ENCODE measurements at places on chromosomes 16 and 17.

- no peak for DNase-seq
These were observed 224.7 kb downstream of the SNX29 start for GRCh38 chr16:12201216-12201615.

DNA sequence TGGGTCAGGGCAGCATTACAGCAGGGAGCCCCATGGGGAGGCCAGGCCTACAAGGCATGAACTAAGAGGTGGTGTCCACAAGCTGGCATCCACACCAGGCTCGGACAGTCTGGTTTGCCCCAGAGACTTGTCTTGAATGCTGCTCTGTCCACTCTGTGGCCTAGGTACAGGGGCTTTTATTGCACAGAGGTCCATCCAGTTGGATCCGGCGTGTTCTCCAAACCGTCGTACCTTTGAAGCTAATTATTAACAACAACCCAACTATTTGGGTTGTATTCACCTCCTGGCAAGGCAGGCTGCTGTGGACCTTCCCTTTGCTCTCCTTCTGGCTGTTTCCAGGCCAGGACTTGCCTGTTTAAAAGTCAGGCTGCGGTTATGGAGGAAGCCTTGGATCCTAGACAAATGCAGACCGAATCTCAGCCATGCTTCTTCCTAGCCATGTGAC lies 123.4 kb downstream of the CLEC16A start:
- no peak for DNase-seq

DNA sequence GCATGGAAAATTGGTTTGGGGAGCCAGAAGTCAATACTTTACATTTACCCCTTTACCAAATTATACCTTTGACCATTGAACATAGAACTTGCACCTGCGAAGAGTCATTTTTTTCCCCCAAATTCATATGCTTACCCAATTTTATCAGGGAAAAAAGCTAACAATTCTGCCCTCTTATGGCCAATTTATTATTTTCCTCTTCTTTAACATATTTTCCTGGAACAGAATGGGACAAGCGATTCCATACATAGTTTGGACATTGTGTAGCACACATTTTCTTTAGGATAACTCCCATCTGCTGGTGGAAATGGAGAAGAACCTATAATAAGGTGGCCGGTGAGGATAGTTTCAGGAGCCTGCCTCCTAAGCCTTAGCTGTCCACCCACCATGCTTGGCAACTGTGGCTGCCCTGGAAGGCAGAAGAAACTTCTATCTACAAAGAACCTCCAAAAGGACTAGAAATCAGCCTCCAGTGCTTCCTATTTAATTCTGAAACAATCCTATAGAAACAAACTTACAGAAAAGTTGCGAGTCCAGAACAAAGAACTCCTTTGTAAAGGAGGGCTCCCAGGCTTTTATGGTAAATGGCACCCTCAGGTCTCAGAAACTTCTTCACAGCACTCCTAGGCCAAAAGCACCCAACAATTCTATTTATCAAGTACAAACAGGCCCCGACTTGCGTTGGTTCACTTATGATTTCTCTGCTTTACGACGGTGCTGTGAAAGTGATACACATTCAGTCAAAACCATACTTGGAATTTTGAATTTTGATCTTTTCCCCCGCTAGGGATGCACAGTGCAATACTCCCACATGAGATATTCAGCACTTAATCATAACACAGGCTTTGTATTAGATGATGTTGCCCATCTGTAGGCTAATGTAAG lies 64.1 kb upstream of the CACNG4 start:
- no peak for DNase-seq

DNA sequence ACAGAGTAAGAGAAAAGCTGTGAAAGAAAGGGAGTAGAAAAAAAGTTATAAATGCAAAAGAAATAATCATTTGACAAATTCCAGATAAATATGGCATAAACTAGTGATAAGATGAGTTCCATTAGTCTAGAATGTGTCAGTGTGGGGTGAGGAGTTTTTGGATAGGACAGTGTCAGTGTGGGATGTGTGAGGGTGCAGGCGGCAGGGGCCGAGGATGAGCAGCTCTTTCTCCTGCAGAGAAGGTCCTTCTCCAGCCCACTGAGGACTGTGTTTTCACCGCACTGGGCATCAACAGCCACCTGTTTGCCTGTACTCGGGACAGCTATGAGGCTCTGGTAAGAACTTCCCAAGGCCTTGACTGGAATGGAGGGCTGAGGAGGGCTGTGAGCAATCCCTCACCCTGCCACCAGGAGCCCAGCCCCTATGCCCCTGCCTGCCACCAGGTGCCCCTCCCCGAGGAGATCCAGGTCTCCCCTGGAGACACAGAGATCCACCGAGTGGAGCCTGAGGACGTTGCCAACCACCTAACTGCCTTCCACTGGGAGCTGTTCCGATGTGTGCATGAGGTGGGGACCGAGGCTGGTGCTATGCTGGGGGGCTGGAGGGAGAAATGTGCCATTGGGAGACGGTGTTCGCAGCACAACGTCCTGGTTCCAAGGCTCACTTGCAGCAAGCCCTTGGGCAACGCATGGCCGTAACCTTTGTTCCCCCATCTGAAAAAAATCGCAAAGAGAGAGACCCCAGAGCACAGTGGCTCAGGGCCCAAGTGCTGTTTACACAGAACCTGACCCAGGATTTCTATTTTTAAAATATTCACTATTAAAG lies 13.1 kb downstream of the RAPGEFL1 start:
- DNase-seq, result no peak

GRCh38 chr16:87698241-87698640 lies 67.5 kb downstream of the KLHDC4 start:
- no peak for DNase-seq

GRCh38 chr17:27368151-27368795 lies 74.4 kb downstream of the WSB1 start:
- DNase-seq, result no peak

- DNase-seq, result no peak
These were observed 118.2 kb upstream of the KCNJ18 start for GRCh38 chr17:21573961-21574610.

- no peak for DNase-seq
These were observed 94.3 kb downstream of the CYLD start for GRCh38 chr16:50836121-50836621.

- no peak for DNase-seq
These were observed 40.8 kb downstream of the CYB5B start for GRCh38 chr16:69465083-69465721.

DNA sequence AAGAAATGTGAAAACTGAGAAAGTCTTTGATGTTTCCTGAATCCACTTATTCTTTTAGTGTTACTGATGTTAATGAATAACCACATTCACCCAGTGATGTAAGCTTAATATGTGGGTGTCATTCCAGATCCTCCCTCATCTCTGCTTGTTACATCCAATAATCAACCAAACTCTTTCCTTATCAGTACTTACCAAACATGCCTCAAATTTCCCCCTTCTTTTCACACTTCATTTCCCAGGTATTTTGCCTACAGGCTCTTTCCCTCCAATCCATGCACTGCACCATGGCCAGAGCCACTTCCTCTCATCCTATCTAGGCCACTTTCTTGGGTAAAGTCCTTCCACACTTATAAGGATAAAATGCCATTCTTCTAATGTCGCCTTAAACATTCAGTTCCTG lies 451.5 kb downstream of the NPIPA7 start:
- no peak for DNase-seq

DNA sequence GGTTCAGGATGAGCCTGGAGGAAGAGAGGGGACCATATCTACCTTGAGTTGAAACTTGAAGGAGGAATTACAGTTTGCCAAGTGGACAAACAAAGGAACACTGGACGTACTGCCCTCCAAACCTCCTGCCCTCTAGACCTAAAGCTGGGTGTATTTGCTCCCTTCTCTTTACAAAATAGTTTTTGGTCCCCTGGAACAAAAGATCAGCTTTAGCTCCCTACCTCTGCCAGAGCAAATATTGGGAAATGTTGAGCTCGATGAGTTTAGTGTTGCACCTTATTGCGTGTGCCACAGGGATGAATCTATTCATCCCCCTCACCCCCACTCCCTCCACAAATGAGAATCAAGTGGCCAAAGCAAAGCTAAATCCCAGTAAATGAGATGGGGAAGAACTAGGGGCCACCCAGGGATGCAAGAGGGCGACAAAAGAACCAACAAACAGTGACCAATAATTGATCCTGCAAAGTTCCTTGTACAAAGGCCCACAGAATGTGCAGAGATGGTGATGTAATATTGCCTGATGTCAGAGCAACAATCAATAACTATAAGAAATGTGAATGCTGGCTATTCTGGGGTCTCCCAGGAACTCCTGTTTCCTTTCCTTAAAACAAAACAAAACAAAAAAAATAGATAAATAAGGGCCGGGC lies 17.2 kb upstream of the TAT start:
- no peak for DNase-seq

GRCh38 chr16:67372664-67373063 lies 20.6 kb downstream of the TPPP3 start:
- no peak for DNase-seq

DNA sequence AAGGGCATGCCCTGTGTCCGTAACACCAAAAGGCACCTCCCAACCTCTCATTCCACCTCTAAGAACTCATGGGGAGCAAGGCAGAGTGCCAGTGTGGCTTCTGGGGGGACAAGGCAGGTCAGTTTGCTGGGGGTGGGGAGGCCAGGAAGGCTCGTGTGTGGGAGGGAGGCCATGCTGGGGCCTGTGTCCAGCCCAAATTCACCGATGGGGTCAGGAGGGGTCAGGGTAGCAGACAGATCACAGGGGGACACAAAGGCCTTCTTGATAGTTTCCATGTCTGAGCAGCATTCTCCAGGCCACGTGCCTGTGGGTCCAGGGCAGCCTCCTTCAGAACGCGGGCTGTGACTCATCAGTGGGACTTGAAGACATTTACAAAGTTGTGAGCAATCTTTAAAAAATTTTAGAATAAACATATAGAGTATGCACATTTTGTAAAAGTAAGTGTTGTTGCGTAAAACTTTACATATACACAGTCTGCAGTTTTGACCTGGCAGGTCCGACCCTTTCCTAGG lies 20.9 kb downstream of the SPACA3 start:
- DNase-seq, result no peak

- no peak for DNase-seq
These were observed 5.5 kb upstream of the TMEM92 start for GRCh38 chr17:50268743-50269275.

- DNase-seq, result no peak
These were observed 36.1 kb downstream of the KCNJ2 start for GRCh38 chr17:70205401-70205800.
